ENCODE measurements at places on chromosomes 12 and 14. TPM values are rescaled to one million over a fixed set of nuclear protein-coding genes. Genes with fewer than 3 reads are reported as not detected.

- no peak overlapping the region for H3K4me3 ChIP-seq
- H3K36me3 ChIP-seq: no peaks in the 10 kb centered on the region
- no peaks in the 10 kb centered on the region for H3K4me1 ChIP-seq
- H3K27me3 ChIP-seq: no peaks in the 10 kb centered on the region
- DNase-seq: no peak
Observed at GRCh38 chr12:68924546-68924945, 8.4 kb downstream of the CPM start.

DNA sequence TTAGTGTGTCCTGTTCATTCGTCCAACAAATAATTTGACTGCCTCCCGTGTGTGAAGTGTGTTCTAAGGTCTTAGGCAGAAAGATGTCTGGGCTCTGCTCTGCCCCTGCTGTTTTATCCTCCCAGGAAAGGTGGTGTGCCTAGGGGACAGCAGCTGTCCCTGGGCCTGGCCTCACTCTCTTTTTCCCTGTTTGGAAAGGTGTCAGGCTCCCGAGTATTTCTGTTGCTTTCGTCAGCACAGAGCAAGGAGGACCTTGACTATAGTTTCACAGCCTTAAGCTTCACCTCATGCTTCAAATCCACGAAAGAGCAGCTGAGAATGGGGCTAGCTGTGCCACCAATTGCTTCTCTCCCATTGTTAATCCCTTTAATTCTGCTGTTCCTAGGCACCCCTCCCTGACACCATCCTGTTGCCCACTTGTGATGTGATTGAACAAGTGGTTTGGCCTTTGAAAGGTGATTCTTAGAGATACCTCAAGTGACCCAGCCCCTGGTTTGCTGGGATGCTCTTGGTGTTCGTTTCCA is 54.2 kb downstream of the TGFB3 start:
- no peaks in the 10 kb centered on the region for H3K4me1 ChIP-seq
- no peaks in the 10 kb centered on the region for H3K27me3 ChIP-seq
- H3K36me3 ChIP-seq: no peaks in the 10 kb centered on the region
- H3K4me3 ChIP-seq: no peak overlapping the region

GRCh38 chr12:27002141-27002540 is 12.0 kb downstream of the TM7SF3 start:
- no peak overlapping the region for H3K27ac ChIP-seq
- DNase-seq: no peak
- H3K27me3 ChIP-seq: no peaks in the 10 kb centered on the region
- peaks cover 18% of the 10 kb centered on the region for H3K4me1 ChIP-seq
- H3K36me3 ChIP-seq: peaks cover 3% of the 10 kb centered on the region
- H3K4me3 ChIP-seq: no peak overlapping the region

GRCh38 chr14:101102875-101103274 is 199.4 kb upstream of the RTL1 start:
- no peak overlapping the region for H3K4me3 ChIP-seq
- no peak overlapping the region for H3K27ac ChIP-seq
- H3K4me1 ChIP-seq: no peaks in the 10 kb centered on the region
- no peaks in the 10 kb centered on the region for H3K36me3 ChIP-seq

DNA sequence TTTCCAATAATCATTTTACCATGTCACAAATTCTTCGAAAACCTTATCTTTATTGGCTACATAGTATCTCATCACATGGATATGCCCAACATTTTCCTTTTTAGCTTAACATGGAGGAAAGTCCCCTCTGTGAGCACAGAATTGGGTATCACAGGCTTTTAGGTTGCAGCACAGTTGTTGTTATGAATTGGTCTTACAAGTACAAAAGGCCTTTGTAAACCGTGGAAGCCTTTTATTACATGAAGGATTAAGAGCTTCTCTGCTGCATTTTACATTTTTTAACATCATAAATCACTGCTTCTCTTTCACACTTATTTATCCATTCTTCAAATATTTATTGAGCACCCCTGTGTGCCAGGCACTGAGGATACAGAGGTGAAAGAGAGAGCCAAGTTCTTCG is 26.2 kb downstream of the UBE3B start:
- peaks cover 93% of the 10 kb centered on the region for H3K36me3 ChIP-seq
- no peaks in the 10 kb centered on the region for H3K4me1 ChIP-seq
- no peak overlapping the region for H3K27ac ChIP-seq

DNA sequence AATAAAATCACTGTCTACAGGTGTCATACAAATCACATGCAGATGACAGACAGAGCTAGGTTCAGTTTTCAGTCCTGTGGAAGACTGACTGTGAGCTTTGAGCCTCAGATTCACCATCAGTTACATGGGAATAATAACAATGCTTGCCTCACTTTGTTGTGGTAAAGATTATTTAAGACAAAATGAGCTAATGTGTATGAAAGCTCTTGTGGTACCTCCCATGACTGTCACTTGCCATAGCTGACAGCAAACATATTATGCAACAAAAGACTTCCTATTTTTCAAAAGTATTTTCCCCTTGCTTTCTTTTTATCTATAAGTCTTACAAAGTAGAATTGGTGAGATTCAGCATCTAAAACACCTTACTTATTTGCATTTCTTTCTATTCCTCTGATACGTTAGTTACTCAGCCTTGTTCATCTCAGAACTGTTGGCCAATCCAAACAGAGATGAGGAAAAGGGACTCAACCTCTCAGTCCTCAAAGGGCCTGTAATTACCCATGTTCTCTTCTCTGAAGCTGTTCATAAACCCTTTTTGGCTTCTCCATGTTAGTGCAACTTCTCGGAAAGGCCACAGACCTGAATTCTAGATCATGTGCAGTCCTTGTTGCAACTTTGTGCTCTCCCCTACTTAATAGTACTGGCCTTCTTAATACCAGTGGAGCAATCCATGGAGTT is 8.8 kb upstream of the DDHD1 start:
- no peaks in the 10 kb centered on the region for H3K4me1 ChIP-seq
- H3K27ac ChIP-seq: no peak overlapping the region
- H3K36me3 ChIP-seq: no peaks in the 10 kb centered on the region
- DNase-seq: no peak
- H3K4me3 ChIP-seq: no peak overlapping the region

DNA sequence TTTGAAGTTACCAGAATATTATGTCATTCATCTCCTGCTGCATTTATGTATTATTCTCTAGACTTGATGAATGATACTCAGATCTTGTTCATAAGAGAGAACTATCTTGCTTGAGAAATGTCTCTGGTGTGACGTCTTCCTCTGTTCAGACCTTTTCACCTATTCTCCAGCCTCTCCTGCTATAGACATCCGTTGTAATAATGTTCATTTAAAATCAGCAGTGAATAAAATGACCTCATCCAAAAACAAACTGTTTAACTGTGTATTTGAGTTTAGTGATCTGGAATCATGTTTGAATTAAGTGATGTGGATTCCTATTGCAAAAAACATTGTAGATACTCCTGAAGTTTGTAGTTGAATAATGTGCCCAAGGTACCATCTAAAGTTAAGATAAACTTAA is 487.1 kb downstream of the PCNX1 start:
- H3K4me3 ChIP-seq: no peak overlapping the region
- DNase-seq: no peak
- peak overlapping the region; percentile 97 for H3K27ac ChIP-seq
- H3K27me3 ChIP-seq: no peaks in the 10 kb centered on the region
- H3K4me1 ChIP-seq: peaks cover 57% of the 10 kb centered on the region

RACGAP1 gene
- total RNA-seq: 11.3 TPM

DNA sequence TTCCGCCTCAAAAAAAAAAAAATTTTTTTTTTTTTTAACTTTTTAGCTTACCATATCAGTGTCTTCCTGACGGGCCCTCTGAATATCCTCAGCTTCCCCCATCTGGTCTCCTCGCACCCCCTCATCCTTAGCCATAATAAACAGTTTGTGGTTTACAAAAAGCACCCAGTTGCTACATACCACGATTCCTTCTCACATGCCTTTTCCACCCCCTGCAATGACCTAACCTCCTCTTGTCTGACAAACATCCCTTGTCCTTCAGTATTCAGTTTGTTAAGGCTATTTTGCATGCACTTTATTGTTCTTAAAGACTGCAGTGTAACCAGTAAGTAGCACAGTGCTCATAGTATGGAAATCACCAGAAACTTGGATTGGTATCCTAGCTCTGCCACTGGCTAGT is 88.5 kb downstream of the PPM1H start:
- no peak for DNase-seq
- no peak overlapping the region for H3K27ac ChIP-seq
- H3K36me3 ChIP-seq: no peaks in the 10 kb centered on the region

FAM181A gene
- not detected for total RNA-seq

MYH6 gene
- not detected for total RNA-seq

MAP1LC3B2 gene
- total RNA-seq: 1.0 TPM

GRCh38 chr14:36797634-36798033 is 136.0 kb downstream of the PAX9 start:
- no peaks in the 10 kb centered on the region for H3K36me3 ChIP-seq
- no peak overlapping the region for H3K4me3 ChIP-seq
- no peak for DNase-seq
- no peaks in the 10 kb centered on the region for H3K4me1 ChIP-seq
- H3K27ac ChIP-seq: no peak overlapping the region

DNA sequence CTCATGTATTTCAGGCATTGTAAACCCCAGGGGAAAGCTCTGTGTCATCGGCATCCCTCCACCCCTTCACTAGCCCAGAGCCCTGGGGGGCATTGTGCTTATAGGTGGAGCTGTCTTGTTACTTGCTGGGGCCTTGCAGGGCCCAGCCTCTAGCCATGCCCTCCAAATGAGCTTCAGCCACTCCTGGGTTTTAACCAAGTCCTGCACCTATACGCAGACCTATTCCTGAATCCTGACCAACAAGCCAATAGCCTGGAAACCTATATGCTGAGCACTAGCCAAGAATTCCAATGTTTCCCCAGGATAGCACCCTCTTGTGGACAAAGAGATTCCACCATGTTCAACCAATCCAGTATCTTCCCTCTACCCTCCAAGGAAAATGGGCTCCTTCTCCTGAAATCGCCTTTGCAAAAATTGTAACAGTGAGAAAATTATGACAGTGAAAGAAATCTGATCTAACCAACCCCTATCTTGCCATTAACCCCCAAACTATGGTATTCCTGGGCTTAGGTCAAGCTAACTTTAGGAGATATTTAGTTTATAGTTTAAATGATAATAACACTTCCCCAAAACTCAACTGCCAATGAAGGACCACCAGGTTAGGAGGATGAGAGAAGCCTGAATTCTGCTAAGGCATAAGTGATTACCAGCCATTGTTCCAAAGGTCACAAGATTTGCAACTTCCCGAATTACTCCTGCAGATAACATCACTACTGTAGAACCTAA is 55.5 kb downstream of the TTC7B start:
- H3K4me1 ChIP-seq: peaks cover 29% of the 10 kb centered on the region
- peak; percentile 22 for DNase-seq
- no peak overlapping the region for H3K4me3 ChIP-seq
